Foreskin fibroblast (primary cell): ENCODE measurements at places on chromosomes 13 and 19.
A peak's percentile ranks its signal among the peaks of the same experiment; 100 is the strongest.

DNA sequence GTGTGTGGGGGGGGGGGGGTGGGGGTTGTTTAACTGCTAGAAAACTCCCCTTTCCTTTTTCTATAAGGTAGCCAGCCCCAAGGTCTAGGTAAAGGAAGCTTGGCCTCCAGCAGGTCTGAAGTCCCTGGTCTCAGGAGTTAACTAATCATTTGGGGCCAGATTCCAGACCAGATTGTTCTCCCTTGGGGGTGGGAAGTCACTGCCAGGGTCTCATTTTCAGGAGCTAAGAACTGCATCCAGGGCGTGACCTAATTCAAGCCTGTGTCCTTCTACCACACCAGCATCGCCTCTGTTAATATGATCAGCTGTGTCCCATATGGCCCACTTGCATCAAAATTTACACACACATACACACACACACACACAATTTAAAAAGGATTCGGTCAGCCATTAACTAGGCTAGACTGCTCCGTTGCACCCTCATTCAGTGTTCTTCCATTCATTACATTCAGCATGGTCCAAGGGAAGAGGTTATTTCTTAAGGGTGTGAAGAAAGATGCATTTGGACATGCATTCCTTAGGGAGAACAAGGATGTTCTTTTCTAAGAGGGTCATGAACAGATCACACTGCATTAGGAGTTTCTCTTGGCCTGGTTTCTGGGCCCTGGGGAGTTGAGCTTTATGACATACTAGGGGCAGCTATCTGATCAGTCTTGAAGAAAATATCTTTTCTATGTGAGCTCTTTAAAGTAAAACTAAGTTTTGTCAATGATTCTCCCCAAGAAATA is 91.0 kb downstream of the FGF14 start:
- DNase-seq = peak; percentile 64

DNA sequence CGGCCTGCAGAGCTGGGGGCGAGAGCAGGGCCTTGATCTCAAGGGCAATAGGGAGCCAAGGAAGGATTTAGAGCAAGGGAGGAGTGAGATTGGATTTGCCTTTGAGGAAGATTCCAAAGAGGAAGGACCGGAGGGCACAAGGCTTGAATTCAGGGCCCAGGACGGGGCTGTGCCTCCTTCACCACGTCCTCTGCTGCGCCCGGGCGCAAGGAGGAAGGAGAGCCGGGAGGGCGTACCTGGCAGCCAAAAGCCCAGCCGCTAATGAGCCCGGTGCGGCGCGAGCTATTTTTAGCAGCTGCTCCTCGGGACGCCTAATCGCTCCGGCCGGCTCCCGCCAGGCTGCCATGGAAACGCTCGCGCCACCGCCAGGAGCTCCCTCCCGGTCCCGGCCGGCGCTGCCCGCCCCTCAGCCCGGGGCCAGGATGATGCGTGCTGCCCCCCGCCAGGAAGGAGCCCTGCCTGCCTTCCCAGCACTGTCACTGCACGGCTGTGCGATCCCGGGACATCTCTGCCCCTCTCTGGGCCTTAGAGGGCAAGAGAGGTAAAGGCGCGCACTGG is 31.3 kb downstream of the TINCR start:
- peak; percentile 50 for DNase-seq

DNA sequence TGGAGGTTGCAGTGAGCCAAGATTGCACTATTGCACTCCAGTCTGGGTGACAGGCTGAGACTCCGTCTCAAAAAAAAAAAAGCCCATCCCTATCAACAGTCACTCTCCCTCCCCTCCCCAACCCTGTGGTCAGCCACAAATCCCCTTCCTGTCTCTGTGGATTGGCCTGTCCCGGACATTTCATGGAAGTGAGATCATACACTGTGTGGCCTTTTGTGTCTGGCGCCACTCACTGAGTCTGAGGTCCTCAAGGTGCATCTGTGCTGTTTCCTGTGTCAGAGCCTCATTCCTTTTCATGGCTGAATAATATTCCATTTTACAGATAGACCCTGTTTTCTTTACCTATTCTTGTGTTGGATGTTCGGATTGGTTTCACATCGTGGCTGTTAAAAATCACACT is 149.5 kb downstream of the PTPRS start:
- DNase-seq = no peak

DNA sequence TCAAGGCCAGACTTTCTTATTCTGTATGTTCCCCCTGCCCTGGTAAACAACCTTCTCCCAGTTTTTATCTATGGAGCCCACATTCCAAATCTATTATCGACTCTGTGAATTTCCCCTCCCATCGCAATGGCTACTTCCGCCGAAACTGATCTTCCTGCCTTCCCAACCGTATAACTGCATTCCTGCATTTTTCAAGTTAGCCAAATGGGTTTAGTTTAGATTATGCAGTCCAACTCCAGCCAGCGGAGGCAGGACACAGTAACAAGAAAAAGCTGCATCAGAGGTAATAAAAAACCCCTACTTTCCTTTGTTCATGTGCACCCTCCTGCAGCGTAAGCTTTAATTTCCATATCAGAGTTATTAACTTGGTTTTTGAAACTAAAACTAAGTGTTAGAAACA is 112.2 kb upstream of the ZNF91 start:
- DNase-seq = no peak

DNA sequence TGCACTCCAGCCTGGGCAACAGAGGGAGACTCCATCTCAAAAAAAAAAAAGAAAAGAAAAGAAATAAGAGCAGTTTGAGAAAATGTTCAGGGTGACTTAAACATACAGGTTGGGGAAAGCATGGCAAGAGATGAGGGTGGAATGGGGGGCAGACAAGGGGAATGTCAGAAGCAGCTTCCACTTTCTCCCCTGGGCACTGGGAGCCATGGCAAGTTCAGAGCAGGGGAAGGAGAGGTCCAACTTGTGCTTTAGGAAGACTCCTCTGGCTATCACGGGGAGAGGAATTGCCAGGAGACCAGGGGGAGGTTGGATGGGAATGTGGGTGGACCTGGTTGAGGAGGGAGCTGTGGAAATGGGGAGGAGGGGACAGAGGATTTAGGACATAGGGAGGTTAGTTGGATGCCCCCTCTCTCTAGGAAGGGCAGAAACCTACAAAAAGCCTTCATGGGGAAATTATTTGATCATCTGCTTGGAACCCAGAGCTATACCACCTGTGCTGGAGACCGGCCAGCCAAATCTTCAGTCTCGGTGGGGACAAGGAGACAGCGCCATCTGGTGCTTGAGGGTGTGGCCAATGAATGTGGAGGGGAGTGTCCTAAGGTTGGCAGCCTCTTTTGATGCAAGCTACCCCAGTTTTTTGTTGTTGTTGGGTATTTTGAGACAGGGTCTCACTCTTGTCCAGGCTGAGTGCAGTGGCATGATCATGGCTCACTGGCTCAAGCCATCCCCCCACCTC is 7.3 kb upstream of the STRN4 start:
- peak; percentile 49 for DNase-seq

GRCh38 chr19:22832031-22832762 is at the start of gene ZNF723:
TSS of gene ZNF723 (plus strand) at chr19:22832291. CDS start at chr19:22832380, 89 bp downstream.
- no peak for DNase-seq

GRCh38 chr19:29271911-29272310 is 59.0 kb upstream of the UQCRFS1 start:
- no peak for DNase-seq

GRCh38 chr13:110400786-110401533 is 93.9 kb downstream of the COL4A2 start:
- DNase-seq = peak; percentile 82
